H9 (cell line): ENCODE measurements at places on chromosomes 16 and 17. TPM values are rescaled to one million over a fixed set of nuclear protein-coding genes. Genes with fewer than 3 reads are reported as not detected.

The ABCA8 gene
- total RNA-seq = not detected in 2 replicates

The GRAP gene
- 0.55 TPM in 2 replicates for total RNA-seq

The GUCY2D gene
- 0.15 and 0.35 TPM in 2 replicates for total RNA-seq

The TAT gene
- 0.09 TPM in 1 of 2 replicates, not detected in the other for total RNA-seq

The SMTNL2 gene
- total RNA-seq = 0.77 and 1.6 TPM in 2 replicates

The CDK12 gene
- 87.6 and 87.9 TPM in 2 replicates for total RNA-seq

The CCNF gene
- total RNA-seq = 61.6 and 62.2 TPM in 2 replicates

The PRSS33 gene
- not detected in 2 replicates for total RNA-seq

The ATP2C2 gene
- 2.8 and 4.0 TPM in 2 replicates for total RNA-seq

The C16orf54 gene
- not detected in 2 replicates for total RNA-seq

The ITGA2B gene
- total RNA-seq = 8.3 and 10.1 TPM in 2 replicates

The SLC5A10 gene
- not detected in 2 replicates for total RNA-seq

The PLA2G10 gene
- total RNA-seq = 1.0 and 2.2 TPM in 2 replicates

The CA5A gene
- not detected in 2 replicates for total RNA-seq

The LGALS9B gene
- total RNA-seq = not detected in 2 replicates

The KRTAP2-2 gene
- not detected in 2 replicates for total RNA-seq

The SMYD4 gene
- 28.8 and 29.0 TPM in 2 replicates for total RNA-seq

The MYADML2 gene
- total RNA-seq = 0.13 and 0.22 TPM in 2 replicates

The CBLN1 gene
- total RNA-seq = 4.7 and 5.6 TPM in 2 replicates

The SNX20 gene
- not detected in 2 replicates for total RNA-seq

The STX1B gene
- 9.7 and 11.0 TPM in 2 replicates for total RNA-seq

The TLCD3B gene
- total RNA-seq = 20.9 and 22.3 TPM in 2 replicates

The TM4SF5 gene
- not detected in 2 replicates for total RNA-seq

The BCAR1 gene
- total RNA-seq = 97.1 and 102 TPM in 2 replicates

The TEX14 gene
- total RNA-seq = 0.31 and 0.55 TPM in 2 replicates

The CCL16 gene
- not detected in 2 replicates for total RNA-seq

The ICAM2 gene
- 0.28 and 0.35 TPM in 2 replicates for total RNA-seq

The KCNJ2 gene
- total RNA-seq = 0.15 and 0.29 TPM in 2 replicates

The FCSK gene
- 6.5 and 7.9 TPM in 2 replicates for total RNA-seq

The LRRC37B gene
- 17.9 and 19.1 TPM in 2 replicates for total RNA-seq

The CDH5 gene
- 0.20 TPM in 1 of 2 replicates, not detected in the other for total RNA-seq

The KLHL10 gene
- total RNA-seq = 0.22 and 0.46 TPM in 2 replicates

The TMC7 gene
- 4.3 and 4.8 TPM in 2 replicates for total RNA-seq

The LRRC37A2 gene
- total RNA-seq = 7.9 and 9.3 TPM in 2 replicates

The FOXL1 gene
- 0.09 and 0.18 TPM in 2 replicates for total RNA-seq

The TEX19 gene
- 1.4 and 1.5 TPM in 2 replicates for total RNA-seq

The TMEM220 gene
- total RNA-seq = 6.1 and 7.1 TPM in 2 replicates

The PERCC1 gene
- total RNA-seq = not detected in 2 replicates

The TEKT5 gene
- 0.31 TPM in 1 of 2 replicates, not detected in the other for total RNA-seq

The TNFRSF17 gene
- total RNA-seq = not detected in 2 replicates

The TBC1D3E gene
- total RNA-seq = not detected in 2 replicates

The CLEC18A gene
- total RNA-seq = 0.75 and 1.6 TPM in 2 replicates

The MILR1 gene
- total RNA-seq = not detected in 2 replicates
